MCF 10A (cell line): ENCODE measurements at places on chromosomes 2 and 18. TPM values are rescaled to one million over a fixed set of nuclear protein-coding genes. Genes with fewer than 3 reads are reported as not detected.

LRP1B gene
- total RNA-seq = not detected in 2 replicates

MEP1B gene
- not detected in 2 replicates for total RNA-seq

GRCh38 chr2:43824951-43825493, 13.6 kb downstream of the ABCG5 start:
- DNase-seq = no peak

SLC40A1 gene
- total RNA-seq = 0.15 TPM in 1 of 2 replicates, not detected in the other

IL36A gene
- total RNA-seq = not detected in 2 replicates

DNA sequence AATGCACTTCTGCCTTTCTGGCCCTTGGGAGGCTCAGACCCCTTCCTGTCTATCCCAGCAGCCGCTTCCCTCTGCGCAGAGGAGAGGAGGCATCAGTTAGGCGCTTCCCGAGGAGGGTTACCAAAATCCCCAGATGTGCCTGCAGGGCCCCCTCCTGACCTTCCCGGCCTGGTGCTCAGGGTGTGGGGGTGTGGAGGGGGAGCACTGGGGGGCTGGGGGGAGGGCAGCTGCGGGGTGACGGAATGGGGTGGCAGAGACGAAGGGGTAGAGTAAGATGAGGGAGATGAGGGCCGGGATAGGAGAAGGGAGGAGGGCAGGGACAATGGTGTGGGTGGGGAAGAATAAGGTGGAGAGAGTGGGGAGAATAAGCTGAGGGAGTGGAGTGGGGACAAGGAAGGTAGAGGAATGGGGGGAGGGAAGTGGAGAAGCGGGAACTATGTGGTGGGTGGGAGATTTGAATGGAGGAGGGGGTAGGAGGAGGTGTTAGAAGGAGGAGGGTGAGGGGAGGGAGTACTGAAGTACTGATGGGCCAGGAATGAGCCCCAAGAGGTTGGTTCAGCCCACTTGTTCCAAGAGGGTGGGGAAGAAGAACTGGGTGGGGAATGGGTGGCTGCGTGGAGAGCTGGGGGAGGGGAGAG, 6.5 kb upstream of the ZAP70 start:
- no peak for DNase-seq
